ENCODE measurements at places on chromosomes 13 and 19.

- DNase-seq = no peak
These were observed 140.6 kb downstream of the SIPA1L3 start for GRCh38 chr19:38047641-38048040.

GRCh38 chr13:87536499-87536898 is 134.7 kb upstream of the SLITRK5 start:
- DNase-seq = no peak

GRCh38 chr13:40042991-40043390 is 387.5 kb downstream of the COG6 start:
- DNase-seq = no peak

DNA sequence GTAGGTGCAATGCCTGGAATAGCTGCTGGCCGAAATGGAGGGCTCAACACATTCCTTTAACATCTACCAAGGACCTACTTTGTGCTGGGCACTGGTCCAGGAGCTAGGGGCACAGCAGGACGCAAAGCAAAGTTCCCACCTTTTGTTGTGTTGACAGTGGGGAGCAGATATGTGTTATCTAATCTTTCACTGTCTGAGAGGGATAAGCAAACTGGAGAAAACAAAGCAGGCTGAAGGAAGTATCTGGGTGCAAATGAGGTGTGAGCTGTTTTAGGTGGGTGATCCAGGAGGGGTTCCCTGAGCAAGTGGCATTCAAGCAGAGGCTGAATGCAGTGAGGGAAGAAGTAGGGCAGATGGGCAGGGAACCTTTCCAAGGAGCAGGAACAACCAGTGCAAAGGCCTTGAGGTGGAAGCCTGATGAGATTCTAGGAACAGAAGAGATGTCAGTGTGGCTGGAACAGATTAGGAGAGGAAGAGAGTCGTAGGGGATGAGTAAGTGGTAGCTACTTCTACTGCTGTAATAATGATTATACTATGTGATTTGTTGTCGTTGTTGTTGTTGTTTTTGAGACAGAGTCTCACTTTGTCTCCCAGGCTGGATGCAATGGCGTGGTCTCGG is 2.2 kb upstream of the PLAUR start:
- no peak for DNase-seq

GRCh38 chr13:61600360-61601033 is 184.8 kb upstream of the PCDH20 start:
- DNase-seq = no peak

GRCh38 chr13:94028650-94029049 is 450.8 kb downstream of the DCT start:
- DNase-seq = no peak

GRCh38 chr13:97015661-97016350 is 21.5 kb upstream of the OXGR1 start:
- no peak for DNase-seq

- no peak for DNase-seq
These were observed 145.6 kb upstream of the KLHL1 start for GRCh38 chr13:70253834-70254233.

DNA sequence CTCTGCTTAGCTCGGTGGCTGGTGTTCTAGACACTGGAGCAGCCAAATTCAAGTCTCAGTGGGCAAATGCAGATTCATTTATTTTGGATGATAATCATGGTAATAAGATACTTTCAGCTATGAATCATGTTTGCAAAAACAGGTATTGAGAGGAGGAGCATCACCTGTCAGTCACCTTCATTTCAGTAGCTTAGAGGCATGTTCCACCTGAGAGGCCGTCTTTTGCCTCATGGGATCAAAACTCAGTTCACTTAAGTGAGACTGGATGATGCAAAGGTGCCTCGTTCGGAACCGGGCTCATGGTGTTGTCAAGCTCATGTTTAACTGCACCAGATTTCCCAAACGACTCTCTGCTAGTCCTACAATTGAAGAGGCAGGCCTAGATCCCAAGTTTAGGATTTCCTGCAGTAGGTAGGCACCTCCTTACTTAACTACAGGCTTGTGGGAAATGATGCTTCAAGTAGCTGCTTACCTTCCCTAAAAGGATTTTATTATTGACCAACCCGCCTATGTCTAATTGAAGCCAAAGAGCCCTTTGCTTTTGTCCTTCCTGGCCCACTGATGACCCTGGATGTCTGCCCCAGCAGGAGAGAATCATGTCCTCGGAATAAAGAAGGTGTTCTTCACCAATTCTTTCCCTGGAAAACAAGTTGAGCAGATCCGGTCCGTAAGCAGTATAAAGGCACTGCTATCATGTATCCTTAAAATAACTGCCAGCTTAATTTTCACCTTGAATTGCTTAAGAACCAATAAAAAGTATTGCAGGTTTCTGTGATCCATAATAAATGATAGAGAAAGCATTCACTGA is 60.0 kb downstream of the ZAR1L start:
- no peak for DNase-seq

GRCh38 chr13:20993661-20994440 is 67.5 kb downstream of the LATS2 start:
- no peak for DNase-seq

All from activated CD8-positive, alpha-beta memory T cell treated with anti-CD3 and anti-CD28 coated beads for 4 hours (primary cell).